Stimulated activated CD4-positive, alpha-beta T cell treated with anti-CD3 and anti-CD28 coated beads, Interleukin-15, amount 100 ng/mL, for 1 hour (primary cell): ENCODE measurements at places on chromosomes 3 and 15.

- no peak for DNase-seq
Observed at GRCh38 chr3:81289676-81290075, 471.8 kb downstream of the GBE1 start.

DNA sequence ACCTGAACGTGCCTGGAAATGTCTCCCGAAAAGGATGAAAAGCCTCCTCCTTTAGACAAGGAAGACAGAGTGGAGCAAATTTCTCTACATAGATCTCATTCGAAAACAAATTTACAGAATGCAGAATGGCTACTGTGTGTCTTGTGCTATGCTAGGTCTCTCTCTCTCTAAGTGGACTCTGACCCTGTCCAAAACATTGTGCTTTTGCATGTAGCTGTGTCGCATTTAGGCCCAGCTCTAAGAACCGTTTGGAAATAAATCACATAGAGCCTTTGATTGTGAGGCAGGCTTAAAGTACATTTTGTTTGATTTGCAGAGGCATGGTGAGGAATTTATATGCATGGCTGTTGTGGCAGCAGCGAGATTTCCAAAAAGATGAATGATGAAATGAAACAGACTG lies 198.0 kb downstream of the SV2B start:
- no peak for DNase-seq

GRCh38 chr15:69885173-69885955 lies 212.4 kb downstream of the TLE3 start:
- no peak for DNase-seq

DNA sequence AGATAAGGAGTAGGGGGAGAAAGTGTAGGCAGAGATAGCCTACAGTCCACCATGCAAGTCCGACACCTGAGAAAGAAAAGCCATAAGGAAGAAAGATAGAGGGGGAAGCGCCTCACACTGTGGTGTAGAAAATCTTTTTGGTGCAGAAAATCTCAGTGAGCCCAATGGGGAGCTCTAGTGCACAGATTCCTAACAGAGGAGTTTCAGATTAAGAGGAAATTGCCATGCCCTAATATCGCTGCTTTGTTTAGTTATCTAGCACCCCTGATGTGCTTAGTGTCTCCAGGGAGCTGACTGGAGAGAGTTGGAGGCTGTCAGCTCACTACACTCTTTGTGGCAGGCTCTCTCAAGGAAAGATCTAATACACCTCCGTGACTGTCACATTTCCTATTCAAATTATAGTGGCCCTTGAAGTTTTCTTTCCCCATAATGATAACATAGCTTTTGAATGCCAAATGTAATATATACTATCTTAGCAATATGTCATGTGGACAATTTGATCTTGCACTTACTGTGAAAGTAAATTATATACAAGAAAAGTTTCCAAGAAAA lies 33.7 kb downstream of the CGGBP1 start:
- no peak for DNase-seq

DNA sequence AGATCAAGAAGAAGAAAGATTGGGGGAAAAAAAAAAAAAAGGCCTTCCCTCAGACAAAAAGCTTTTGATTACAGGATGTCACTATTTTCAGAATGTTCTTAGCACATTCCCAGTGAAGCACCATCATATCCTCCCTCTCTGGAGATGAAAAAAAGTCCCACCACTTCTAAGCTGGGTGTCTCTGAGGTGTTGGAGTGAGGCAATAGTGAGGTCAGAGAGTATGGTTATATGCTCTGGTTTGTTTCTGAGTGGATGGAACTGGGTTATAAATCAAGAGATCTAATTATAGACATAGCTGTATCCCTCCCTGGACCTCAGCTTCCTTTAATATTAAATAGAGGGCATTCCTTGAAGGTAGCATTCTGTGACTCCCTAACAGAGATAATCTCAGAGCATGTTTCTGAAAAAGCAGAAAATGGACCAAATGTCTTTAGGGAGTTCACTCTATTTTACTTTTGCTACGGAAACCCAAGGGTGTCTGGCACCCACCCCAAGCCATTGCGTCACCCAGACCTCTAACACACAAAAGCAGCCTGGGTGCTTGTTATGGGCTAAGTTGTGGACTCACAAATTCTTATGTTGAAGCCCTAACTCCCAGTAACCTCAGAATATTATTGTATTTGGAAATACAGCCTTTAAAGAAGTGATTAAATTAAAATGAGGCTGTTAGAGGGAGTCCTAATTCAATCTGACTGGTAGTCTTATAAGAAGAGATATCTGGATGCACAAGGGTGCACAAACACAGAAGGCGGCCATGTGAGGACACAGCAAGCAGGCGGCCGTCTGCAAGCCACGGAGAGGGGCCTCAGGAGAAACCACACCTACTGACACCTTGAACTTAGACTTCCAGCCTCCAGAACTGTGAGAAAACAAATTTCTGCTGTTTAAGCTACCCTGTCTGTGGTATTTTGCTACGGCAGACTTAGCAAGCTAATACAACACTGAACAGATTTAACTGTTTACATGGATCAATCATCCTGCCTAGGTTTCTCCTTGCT lies 81.5 kb downstream of the MB21D2 start:
- DNase-seq = no peak

- DNase-seq = no peak
Observed at GRCh38 chr15:60672400-60672799, 193.5 kb upstream of the ICE2 start.

DNA sequence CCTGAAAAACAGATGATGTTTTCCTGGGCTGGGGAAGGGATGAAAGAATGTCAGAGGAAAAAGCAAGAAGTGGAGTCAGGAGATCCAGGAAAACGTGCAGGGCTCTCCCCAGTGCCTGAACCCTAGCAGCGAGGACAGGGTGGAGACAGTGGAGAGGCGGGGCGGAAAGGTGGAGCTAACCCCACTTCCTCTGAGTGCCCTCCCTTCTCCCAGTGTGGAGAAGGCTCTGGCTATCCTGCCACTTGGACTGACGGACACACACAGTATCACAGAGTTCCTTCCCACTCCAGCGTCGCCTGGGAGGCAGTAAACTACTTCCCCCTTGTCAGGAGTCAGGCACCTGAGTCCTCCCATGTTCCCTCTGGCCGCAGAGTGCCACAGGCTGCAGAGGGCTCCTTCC lies 125.3 kb upstream of the CHRNA7 start:
- DNase-seq = no peak

DNA sequence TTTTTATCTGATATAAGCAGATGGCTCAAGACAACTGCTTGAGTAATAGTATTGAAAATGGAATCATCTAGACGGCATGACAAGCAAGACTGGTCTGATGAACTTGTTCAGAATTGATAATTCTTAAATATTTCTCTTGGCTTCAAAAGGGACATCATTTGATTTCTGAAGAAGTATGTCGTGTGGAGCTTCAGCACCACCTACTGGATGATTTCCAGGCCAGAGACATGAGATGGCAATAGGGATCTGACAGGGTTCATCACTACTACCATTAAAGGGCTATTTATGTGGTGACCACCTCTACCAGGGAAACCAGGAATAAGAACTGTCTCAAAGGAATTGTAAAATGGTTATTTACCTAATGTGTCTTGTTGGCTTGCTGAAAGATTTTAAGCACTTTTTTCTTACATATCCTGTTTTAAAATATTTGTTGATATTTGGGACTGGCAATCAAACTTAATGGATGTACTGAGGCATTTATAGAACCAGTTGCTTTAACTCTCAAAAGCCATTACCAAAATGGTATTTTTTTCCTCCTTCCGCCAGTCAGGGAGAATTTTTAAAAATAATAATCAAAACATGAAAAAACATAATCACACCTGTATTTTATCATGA lies 99.5 kb upstream of the FAM98B start:
- no peak for DNase-seq

DNA sequence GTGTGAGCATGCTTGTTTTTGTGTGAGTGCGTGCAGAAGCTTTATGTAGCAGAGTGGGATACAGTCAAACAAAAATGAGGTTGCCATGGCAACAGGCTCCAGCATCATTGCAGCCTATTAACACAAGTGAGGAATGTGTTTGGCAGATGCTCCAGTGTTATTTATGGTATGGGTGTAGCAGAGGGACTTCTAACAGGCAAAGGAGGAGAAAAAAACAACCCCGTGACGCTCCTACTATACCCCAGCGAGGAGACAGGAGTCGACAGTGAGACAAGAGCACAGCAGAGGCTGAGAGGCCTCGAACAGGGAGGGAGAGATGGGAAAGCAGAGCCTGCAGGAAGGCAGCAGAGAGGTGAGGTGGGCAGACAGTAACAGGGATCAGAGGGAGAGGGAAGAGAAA lies 4.9 kb downstream of the ADCY5 start:
- DNase-seq = no peak

DNA sequence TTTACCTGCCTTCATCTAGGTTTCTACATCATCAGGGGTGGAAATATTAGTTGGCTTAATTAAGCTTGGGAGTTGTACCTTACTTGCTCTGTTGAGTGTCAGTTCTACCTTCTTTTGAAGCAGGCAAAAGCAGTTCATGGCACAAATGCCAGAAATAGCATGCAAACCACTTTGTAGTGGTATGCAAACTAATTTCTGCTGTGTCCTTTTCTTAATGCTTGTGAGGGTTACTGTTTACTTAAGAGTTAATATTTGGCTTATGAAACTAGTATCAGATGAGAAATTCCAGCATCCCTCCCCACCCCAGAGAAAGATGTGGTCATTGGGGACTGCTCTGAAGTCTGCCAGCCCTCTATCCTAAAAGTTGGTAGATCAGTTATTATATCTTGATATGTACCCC lies 7.1 kb downstream of the ATP2C1 start:
- no peak for DNase-seq

- DNase-seq = no peak
Observed at GRCh38 chr3:72591522-72592421, 256.5 kb downstream of the SHQ1 start.

DNA sequence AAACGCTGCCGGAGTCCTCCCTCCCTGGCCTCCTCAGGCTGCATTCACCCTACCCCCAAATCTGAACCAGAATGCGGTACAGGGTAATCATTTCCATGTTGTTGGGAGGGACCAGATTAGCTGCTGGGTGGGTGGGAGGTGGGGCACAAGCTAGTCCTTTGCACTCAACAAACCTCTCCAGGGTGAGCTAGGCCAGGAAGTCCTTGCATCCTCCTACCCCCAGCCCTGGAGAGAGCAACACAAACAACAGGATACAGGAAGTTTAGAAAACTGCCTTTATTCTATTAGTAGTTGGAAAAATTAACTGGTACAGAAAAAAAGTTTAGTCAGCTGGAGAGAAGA lies 702 bp upstream of the GPX1 start:
- DNase-seq = no peak

- no peak for DNase-seq
Observed at GRCh38 chr15:88321271-88321670, 64.7 kb upstream of the NTRK3 start.

DNA sequence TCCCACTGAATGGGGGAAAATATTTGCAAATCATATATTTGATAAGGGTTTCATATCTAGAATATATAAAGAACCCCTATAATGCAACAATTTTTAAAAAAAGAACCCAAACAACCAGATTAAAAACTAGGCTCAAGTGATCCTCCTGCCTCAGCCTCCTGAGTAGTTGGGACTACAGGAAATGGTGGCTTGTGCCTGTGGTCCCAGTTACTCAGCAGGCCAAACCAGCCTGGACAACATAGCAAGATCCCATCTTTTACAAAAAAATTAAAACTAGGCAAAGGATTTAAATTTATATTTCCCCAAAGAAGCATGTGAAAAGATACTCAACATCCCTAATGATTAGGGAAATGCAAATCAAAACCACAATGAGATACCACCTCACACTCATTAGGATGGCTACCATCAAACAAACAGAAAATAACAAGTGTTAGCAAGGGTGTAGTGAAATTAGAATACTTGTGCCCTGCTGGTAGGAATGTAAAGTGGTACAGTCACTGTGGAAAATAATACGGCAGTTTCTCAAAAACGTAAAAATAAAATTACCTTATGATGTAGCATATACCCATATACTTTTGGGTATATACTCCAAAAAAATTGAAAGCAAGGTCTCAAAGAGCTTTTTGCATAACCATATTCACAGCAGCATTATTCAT lies 19.7 kb downstream of the TFDP2 start:
- no peak for DNase-seq

- no peak for DNase-seq
Observed at GRCh38 chr3:97721446-97721845, 43.1 kb upstream of the ARL6 start.

GRCh38 chr15:58396181-58396580 lies 35.6 kb upstream of the LIPC start:
- DNase-seq = no peak

GRCh38 chr3:46479021-46479420 lies 14.3 kb upstream of the LTF start:
- DNase-seq = no peak

GRCh38 chr15:39887832-39888231 lies 32.2 kb downstream of the GPR176 start:
- DNase-seq = no peak

GRCh38 chr3:169403855-169404519 lies 259.5 kb downstream of the MECOM start:
- no peak for DNase-seq

GRCh38 chr3:159513444-159513843 lies 475.2 kb upstream of the IL12A start:
- DNase-seq = no peak

DNA sequence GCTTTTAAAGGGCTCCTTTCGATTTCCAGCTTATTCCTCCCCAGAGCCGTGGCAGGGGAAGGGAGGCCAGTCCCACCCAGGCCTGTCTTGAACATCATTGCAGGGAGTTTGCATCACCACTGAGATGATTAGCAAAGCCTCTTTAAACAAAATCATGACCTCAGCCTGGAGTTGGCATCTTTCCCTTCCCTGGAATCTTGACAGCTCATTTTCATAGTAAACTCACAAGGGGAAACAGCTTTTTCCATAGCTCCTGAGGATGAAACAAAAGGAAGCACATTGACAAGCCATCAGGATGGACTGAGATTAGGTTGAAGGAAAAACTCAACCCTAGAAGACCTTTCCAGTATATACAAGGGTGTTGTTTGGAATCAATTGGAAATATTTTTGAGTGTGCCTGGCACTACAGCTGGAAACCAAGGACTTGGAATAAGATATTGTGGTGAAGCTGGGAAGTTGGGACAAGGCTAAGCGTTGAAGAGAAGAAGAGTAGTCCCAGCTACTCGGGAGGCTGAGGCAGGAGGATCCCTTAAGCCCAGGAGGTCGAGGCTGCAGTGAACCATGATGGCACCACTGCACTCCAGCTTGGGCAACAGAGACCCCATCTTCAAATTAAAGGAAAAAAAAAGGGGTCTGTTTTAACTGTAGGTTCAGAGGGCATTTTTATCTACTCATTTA lies 3.1 kb upstream of the LARP6 start:
- no peak for DNase-seq

- DNase-seq = no peak
Observed at GRCh38 chr15:100726421-100727190, 124.2 kb downstream of the ASB7 start.

- DNase-seq = no peak
Observed at GRCh38 chr3:41688595-41689380, 273.1 kb downstream of the ULK4 start.

GRCh38 chr3:70832089-70832833 lies 519.8 kb upstream of the MDFIC2 start:
- DNase-seq = no peak

GRCh38 chr15:86741917-86742316 lies 662.2 kb downstream of the AGBL1 start:
- DNase-seq = no peak

DNA sequence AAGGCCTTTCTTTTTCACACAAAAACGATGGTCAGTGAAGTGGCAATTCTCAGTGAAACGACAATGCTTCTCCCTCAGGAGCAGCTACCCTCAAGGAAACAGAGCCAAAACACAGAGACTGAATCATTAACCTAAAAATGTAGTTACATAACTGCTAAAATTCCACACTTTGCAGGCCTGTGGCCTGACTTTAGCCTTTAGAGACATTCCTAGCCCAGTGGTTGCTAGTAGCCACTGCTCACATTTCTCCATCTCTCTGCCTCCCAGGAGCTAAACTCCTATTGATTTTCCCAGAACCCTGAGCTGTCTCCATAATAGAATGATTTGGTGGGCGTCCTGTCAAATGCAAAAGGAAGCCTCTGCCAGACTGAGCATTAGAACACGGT lies 630.1 kb upstream of the KCNMB2 start:
- no peak for DNase-seq
